Stimulated activated CD4-positive, alpha-beta T cell treated with anti-CD3 and anti-CD28 coated beads, Interleukin-1b, Interleukin-23, amount 100 ng/mL, for 48 hours (primary cell): ENCODE measurements at places on chromosomes 11 and 22.

- no peak for DNase-seq
These were observed 134.8 kb downstream of the CACNA1I start for GRCh38 chr22:39705386-39705785.

DNA sequence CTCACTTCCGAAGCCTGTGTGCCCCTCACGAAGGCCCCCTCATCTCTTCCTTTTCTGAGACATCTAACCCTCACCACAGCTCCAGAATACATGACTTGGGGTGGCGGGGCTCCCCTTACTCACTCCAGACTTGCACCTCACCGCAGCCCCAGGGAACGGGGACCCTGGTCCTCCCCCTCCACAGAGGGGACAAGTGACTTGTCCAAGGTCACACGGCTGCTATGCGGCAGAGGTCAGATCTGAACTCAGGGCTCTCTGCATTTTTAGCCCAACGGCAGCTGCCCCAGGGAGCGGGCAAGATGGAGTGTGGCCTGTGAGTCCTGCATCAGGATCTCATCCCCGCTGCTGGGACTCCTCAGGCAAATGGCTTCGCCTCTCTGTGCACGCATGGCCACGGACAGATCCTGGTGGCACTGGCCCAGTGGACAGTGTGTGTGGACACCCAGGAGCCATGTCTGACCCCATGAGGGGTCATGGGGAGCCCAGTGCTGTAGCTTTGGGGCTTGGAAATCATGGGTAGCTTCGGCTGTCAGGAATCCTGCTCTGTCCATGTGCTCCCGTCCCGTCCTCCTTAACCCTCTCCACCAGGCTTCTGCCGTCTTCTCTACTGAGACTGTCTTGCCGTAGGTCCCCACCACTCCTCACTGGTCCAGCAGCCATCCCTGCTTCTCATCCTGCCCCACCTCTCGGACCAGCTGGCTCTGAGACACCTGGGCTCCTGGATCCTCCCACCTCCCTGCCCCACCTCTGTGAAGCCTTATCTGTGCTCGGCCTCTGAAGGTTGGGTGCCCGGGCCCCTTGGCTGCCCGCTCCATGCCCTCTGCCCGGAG is 48.0 kb upstream of the CARS1 start:
- DNase-seq: no peak

DNA sequence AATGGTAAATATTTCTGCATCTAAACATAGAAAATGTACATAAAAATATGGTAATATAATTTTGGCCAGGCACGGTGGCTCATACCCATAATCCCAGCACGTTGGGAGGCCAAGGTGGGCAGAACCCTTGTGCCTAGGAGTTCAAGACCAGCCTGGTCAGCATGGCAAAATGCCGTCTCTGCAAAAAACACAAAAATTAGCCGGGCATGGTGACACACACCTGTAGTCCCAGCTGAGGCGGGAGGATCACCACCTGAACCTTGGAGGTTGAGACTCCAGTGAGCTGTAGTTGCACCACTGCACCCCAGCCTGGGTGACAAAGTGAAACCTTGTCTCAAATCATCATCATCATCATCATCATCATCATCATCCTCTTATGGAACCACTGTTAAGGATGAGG is 230.6 kb upstream of the NCAM1 start:
- no peak for DNase-seq

GRCh38 chr11:46520971-46521745 is 72.7 kb downstream of the AMBRA1 start:
- no peak for DNase-seq

- DNase-seq: no peak
These were observed 670 bp downstream of the LSP1 start for GRCh38 chr11:1853376-1854131.

DNA sequence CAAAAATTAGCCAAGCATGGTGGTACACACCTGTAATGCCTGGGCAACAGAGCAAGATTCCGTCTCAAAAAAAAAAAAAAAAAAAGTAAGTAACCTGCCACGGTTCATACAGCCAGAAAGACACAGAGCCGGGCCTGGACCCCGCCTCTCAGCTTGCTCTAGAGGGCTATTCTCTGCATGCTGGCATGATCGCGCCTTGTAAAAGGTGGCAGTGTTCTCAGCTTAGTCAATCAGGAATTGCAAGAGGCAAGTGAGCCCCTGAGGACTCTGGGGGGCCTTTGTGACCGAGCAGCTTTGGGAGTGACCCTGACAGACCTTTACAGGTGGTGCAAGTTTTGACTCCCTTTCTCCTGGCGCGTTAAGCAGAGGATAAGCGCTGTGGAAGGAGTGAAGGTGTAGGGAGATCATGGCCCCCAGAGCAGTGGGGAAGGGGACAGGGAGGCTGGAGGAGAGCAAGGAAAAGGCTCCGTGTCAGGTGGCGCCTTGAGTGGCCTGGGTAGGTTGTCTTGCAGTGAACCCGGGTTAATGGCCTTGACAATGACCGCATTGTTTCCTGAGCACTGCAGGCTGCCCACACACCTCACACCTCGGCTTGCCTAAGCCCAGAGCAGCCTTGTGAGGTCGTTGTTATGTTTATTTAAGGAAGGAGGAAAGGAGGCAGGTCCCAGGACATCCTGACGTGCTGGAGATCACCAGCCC is 48.9 kb downstream of the CDPF1 start:
- DNase-seq: no peak

DNA sequence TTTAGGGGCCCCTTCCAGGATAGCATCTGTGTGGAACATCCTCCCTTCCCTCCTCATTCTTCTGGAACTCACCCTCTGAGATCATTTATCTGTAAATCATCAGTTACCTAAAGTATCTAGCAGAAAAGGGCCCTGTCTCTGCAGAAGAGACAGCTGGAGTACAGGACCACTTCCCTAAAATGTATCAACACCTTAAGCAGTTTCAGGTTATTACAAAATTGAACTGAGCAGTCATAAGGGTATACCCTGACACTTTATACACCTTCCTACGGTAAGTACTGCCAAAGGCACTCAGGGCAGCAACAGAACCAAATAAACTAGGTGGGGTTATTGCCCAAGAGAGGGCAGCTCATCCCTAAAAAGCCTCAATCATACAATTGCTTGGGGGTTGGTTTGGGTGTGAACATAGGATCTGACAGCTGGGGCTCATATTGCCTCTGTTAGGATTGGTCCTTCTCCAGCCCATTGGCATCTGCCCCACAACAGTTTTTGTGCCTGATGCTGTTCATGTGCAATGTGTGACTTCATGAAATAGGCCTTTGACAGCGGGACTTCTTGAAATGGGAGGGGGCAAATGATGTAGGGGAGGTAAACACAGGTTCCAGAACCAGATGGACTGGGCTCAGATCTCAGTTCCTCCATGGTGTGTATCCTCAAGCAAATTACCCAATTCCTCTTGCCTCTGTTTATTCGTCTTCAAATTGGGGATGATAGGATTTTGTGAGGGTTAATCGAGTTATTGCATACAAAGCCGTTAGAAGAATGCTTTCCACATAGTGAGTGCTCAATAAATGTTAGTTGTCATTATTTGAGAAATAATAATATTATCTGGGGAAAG is 2.9 kb downstream of the POU2AF3 start:
- DNase-seq: no peak

- no peak for DNase-seq
These were observed 5.5 kb downstream of the KMT2A start for GRCh38 chr11:118441770-118442275.

DNA sequence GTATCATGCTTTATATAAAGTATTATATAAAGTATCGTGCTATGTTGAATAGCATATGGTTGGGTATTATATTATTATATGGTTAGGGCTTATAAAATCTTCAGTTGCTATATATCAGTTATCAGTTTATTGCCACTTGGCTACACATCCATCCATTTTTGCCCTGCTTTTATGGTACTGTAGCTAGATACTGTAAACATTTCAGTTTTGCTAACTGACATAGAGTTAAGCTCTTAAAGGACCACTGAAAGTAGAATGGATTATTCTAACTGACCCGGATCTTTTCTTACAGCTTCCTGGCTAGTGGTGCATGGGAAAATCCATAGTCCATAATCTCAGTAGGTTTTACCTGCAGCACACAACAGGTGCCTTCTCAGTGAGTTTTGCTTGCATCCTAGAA is 405.3 kb upstream of the LUZP2 start:
- no peak for DNase-seq

- DNase-seq: peak; percentile 19
These were observed 6.5 kb downstream of the PIM3 start for GRCh38 chr22:49966774-49967705.

DNA sequence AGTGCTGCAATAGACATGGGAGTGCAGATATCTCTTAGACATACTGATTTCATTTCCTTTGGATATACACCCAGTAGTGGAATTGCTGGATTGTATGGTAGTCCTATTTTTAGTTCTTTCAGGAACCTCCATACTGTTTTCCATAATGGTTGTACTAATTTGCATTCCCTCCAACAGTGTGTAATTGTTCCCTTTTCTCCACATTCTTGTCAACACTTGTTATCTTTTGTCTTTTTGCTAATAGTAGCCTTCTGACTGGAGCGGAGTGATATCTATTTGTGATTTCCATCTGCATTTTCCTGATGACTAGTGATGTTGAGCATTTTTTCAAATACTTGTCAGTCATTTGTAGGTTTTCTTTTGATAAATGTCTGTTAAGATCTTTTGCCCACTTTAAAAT is 128.9 kb downstream of the CTNND1 start:
- DNase-seq: no peak

DNA sequence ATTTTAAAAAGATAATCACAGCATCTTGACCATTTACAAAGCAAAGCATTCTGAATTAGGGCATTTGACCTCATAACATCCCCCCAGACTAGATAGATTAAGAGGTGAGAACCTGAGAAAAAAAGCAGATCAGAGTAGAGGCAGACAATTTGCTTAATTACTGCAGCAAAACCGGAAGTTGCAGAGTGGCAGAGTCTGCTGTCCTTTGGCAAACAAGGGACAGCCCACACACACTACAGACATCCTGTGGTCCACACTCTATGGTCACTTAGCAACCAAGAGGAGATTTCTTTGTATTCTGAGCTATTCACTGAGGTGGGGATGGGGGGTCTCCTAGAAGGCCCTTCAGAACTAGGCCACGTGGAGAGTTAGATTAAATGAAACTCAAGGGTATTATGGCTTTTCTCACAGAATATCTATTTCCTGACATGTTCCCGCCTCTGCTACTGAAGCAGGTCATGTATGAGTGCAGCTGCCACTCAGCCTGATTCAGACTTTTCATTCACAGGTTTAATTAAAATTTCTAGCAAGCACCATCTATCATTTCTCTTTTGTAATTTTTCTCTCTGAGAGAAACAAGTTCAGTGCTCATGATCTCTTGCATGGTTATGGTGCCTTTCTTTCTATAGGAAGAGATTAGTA is 48.5 kb downstream of the SVIP start:
- DNase-seq: no peak

DNA sequence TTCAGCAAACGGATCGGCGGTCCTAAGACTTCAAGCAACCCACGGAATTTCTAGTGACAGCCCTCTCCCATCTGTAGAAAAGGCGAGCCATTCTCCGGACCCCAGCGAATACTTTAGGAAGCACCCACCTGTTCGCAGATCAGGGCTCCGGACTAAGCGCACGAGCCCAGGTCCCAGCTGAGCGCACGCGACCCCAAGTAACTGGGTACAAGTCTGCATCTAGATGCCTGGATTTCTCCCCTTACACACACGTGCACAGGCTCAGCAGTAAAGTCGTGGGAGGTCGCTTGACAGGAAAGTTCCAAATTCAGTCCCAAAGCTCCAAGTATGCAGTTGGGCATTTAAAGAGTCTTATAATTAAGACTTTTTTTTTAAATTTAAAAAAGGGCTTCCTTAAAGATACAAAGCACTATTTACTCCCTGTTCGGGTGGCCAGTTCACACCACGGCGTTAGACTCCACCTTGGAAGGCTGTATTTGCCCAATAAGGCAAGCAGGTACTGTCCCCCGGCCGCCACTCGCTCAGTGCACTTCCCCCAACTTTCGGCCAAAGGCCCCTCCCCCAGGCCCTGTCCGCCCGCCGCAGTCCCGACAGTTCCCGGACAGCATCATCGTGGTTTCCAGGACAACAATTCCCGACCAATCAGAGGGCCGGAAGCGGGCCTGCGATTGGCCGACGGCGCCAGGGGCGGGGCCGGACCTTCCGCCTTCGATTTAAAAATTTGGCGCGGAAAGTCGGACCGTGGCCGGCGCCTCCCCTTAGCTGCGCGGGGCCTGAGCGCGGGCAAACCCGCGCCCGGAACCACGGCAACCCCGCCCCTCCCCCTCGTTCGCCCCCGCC is at the start of gene E2F8:
TSS of gene E2F8 (minus strand) at position 526 of the 840 bp plus-strand sequence. CDS start 824 bp downstream, outside the sequence.
- peak; percentile 91 for DNase-seq

DNA sequence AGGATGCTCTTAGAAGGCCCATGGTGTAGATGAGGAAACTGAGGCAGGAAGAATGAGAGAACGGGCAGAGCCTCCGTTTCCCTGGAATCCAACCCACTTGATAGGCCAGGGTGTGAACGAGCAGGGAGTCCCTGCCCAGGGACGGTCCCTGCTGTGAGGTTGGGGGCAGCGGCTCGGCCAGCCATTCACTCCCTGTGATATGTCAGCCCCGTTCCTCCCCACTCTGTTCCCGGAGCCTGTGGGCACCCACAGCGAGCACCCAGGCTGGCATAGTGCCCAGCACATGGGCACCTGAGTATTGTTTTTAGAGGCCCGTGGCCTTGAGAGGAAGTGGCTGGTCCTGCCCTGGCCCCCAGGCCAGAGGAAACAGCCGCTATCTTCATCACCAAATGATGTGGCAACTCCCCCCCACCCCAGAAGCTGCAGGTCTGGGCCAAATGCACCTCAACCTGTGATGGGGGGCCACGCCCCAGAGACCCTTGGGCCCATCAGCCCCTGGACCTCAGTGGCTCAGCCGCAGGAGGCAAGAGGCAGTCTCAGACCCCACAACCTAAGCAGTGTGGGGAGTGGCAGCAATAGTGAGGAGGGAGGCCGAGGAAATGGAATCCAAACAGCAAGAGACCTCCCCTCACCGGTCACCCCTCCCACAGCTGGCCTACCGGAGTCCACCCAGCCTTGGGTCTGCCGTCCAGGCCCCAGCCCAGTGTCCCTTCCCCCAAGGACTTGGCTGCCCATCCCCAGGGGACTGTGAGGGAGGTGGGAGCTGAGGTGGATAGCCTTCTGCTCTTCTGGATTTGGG is 2.1 kb downstream of the ALDH3B1 start:
- no peak for DNase-seq

DNA sequence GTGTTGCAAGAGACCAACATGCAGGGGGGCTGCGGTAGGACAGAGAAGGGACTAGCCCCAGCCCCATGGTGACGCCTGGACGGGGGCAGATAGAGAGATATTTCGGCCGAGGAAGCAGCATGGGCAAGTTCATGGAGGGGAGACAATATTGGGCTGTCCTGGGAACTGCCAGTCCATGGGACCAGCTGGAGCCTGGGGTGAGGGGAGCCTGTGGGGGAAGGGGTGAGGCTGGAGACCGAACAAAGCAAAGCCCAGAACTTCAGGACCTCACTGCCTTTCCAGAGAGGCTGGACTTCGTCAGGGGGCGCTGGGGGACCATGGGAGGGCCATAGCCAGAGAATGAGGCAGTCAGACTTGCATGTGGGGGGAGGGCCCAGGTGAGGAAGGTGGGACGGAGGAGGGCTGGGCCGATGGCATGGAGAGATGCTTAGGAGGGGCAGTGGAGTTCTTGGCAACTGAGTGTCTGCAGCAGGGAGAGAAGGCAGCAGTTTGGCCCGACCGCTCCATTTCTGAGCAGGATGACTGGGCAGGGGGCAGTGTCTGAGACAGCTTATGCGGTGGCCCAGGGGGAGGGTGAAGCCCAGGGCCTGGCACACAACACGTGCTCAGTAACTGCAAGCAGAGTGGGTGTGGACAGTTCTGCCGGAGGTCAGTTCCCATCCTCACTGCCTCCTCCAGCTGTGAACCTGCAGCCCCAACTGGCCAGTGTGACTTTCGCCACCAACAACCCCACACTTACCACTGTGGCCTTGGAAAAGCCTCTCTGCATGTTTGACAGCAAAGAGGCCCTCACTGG is 712 bp downstream of the UPK3A start:
- DNase-seq: no peak
